Cardiac muscle cell (in vitro differentiated cells and primary cell): ENCODE measurements at places on chromosomes 3 and 15. TPM values are rescaled to one million over a fixed set of nuclear protein-coding genes. Genes with fewer than 3 reads are reported as not detected.

The KNSTRN gene
- polyA plus RNA-seq = 23.0 and 76.5 TPM in 2 replicates

The CPA3 gene
- polyA plus RNA-seq = not detected in 2 replicates

The GPR176 gene
- polyA plus RNA-seq = 1.4 and 5.9 TPM in 2 replicates

The CORO2B gene
- polyA plus RNA-seq = 1.6 and 3.0 TPM in 2 replicates

The ATP8B4 gene
- polyA plus RNA-seq = 0.12 and 0.15 TPM in 2 replicates

The GOLGA6A gene
- 0.24 TPM in 1 of 2 replicates, not detected in the other for polyA plus RNA-seq

The TMEM212 gene
- polyA plus RNA-seq = 0.26 TPM in 1 of 2 replicates, not detected in the other

The ERICH6 gene
- 0.44 and 0.55 TPM in 2 replicates for polyA plus RNA-seq

The SLC27A2 gene
- polyA plus RNA-seq = not detected in 2 replicates

The SLC2A2 gene
- polyA plus RNA-seq = not detected in 2 replicates

DNA sequence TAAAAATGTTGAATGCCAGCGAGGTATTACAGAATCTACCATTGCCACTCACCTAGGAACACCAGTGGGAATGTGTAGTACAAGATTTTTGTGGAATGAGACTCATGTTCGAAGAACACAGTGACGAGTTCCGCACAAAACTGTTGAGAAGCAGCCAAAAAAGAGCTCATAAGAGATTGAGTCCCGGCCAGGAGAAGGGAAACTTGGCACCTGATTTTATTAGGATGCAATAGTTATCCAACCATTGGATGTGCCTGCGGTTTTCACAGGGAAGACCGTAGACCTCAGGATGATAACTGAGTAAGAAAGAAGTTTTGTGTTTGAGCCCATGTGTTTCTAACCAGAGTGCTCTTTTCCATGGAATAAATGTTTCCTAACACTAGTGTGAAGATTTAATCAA, 88.9 kb downstream of the PTPRG start:
- peak; percentile 97 for DNase-seq

- no peak for DNase-seq
These were observed 1.3 kb upstream of the TRIM59 start for GRCh38 chr3:160450846-160451245.

- DNase-seq = no peak
These were observed 322.5 kb downstream of the MAGI1 start for GRCh38 chr3:65716071-65716751.

DNA sequence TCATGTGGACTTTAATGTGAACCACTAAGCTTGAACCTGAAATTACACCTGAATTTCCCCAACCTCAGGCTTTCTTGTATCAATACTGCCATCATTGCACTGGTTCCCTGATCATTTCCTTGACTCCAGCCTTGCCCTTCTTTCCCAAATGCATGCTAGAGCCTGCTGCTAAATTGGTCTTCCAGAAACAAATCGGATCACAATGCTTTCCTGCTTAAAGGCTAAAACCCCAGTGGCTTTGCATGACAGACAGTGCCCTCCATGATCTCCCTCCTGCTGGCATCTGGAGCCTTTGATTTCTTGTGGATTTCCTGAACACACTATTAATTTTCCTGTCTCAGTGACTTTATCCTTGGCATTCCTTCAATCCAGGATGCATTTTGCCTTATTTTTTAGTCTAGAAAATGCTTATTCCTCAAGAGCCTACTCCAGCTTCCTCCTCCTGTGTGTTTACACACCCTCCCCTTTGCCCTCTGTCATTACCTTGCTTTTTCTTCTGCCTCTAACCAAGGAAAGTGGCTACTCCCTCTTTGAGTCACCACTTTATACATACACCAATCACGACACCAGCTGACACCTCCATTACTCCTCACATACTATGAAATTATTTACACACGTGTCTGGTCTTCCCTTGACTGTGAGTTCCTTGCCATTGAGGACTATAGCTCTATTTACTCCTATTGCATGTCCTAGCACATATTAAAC, 214.6 kb downstream of the KCNAB1 start:
- no peak for DNase-seq

DNA sequence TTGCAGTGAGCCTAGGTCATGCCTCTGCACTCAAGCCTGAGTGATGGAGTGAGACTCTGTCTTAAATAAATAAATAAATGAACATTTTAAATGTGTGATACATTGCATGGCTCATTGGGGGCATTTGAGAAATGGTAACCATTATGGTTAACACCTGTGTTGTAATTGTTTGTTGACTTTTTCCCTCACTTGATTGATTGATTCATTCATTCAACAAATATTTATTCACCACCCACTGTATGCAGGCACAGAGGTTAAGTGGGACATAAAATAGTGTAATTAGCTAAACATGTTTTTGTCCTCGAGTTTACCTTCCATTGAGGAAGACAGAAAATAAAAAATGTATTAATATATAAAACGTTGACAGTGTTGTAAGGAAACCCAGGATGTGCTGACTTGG, 127.1 kb upstream of the ANKRD28 start:
- no peak for DNase-seq

GRCh38 chr3:126085276-126085675, 1.4 kb upstream of the SLC41A3 start:
- DNase-seq = no peak

DNA sequence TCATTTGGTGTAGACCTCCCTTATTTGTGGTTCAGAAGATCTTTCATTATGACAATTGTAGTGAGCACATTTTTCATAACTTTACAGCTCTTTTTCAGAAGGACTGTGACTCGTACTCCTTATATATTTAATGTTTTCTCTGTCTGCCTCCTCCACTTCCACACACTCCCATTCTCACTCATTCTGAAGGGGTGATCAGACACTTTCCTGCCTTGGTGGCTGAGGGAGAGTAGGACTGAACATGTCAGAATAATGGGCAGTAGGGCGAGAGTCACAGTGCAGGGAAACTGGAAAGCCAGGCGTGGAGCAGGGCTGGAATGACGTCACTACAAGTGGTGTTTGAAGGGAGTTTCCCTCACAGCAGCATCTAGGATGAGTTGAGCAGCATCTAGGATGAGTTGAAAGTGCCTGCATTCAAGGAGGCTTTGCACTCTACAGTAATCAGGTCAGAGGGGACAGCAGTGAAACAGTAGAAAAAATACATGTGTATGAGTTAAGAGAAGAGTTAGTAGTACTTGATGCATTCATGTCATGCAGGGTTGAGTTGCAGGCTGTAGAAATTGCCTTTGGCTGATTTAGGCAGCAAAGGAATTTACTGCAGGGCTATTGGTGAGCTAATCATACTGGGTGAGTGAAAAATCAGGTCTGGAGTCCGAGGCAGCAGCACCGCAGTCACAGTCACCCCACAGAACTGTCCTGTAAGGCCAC, 36.3 kb upstream of the FBXL22 start:
- DNase-seq = no peak

GRCh38 chr3:77506384-77506783, 466.5 kb downstream of the ROBO2 start:
- no peak for DNase-seq

GRCh38 chr3:134911586-134912548, 116.8 kb downstream of the EPHB1 start:
- no peak for DNase-seq

DNA sequence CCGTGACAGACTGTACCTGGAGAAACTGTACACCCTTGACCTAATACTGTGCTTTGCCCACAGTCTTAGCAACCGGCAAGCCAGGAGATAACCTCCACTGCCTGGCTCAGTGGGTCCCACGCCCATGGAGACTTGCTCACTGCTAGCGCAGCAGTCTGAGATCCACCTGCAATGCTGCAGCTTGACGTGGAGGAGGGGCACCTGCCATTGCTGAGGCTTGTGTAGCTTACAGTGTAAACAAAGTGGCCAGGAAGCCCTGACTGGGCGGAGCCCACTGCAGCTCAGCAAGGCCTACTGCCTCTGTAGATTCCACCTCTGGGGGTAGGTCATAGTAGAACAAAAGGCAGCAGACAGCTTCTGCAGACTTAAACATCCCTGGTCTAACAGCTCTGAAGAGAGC, 189.3 kb downstream of the EDEM1 start:
- no peak for DNase-seq

DNA sequence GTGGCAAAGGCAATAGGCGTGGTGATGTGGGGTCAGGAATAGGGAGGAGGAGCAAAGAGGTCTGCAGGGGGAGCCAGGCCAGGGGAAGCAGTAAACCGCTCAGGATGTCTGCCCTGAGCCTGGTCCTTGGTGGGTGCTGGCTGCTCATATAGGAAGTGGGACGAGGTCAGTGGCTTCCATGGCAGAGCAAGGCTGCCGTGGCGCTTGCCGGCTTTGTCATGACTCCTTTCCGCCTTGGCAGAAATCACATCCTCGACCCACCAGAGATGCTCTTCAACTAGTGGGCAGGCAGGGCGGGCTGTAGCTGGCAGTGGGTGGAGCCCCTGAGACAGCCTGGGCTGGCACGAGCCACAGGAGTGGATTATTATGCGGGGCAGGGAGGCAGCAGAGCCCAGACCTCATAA, 13.1 kb upstream of the SKOR1 start:
- no peak for DNase-seq

- DNase-seq = no peak
These were observed 456.7 kb downstream of the NTRK3 start for GRCh38 chr15:87799838-87800237.

DNA sequence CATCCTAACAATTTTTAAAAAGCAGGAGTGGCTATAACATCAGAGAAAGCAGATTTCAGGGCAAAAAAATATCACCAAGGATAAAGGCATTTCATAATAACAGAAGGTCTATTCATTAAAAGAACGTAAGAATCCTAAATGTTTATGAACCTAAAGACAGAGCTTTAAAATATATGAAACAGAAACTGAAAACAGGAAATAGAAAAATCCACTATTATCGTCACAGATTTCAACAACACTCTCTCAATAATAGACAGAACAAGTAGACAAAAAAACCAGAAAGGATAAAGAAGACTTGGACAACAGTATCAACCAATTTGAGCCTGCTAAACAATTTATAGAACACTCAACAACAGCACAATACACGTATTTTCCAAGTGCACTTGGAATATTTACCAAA, 71.4 kb downstream of the FBXL22 start:
- DNase-seq = no peak

GRCh38 chr3:130379274-130379673, 33.8 kb downstream of the COL6A5 start:
- no peak for DNase-seq

DNA sequence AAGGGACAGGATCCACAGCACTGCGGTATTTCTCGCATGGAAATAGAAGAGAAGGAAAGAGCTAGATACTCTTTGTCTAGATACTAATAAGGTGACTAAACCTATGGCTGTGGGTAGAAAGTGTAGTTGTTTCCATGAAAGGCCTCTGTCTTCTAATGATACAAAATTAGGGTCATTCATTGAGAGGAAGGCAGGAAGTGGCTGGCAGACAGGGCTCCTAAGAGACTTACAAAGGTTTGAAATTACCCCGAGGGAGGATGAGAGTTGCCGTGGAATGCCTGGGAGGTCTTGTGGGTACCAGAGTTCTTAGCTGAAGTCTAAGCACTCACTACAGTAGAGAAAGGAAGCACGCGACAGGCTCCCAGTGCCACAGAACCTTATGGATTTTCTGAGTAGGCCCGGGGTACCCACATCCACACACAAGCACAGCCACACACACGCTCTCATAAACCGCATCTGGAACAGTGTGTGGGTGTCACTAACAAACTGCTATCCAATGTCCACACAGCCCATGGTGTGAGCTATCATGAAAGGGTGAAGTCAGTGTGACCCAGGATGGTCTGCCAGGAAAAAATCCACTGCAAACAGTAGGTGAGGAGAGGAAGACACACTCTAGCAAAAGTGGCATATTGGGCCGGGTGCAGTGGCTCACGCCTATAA, 221.4 kb downstream of the FAM43A start:
- no peak for DNase-seq

- DNase-seq = no peak
These were observed 2.9 kb downstream of the RNU6-1 start for GRCh38 chr15:67836955-67837354.

GRCh38 chr3:114132500-114132899, 46.4 kb downstream of the DRD3 start:
- no peak for DNase-seq

DNA sequence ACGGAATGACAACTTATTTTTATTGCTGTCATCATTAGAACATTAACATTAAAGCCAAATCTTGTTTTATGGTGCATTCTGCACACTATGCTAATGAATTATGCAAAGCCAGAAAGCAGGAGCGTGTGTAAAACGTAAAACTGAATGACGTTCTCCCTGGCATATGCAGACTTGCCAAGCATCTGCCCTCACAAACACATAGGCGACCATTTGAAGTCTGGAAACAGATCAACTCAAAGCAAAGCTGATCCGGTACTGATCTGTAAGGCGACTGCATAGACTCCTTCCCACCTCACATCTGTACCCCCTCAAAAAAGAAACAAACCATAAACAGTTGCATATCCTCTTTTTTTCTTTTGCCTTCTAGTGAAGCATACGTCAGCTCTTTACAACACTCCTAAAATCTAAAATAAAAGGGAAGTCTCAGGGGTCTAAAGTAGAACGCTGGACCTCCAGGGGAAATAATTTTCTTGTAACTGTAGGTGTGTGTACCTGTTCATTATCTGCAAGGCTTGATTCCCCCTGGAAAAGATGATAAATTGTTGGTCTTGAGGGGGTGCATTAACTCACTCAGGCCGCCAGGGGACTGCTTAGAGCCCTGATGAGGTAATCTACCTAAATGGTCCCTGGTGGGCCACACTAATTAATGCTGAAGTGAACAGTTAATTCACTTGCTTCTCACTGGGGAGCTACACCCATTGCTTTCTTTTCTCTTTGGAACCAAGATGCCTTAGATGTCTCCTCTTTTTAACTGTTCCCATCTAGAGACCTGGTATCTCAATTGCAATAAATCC, 231.4 kb downstream of the CDIN1 start:
- DNase-seq = no peak

GRCh38 chr3:35200056-35200455, 439.3 kb upstream of the ARPP21 start:
- no peak for DNase-seq

- DNase-seq = peak; percentile 32
These were observed 1.9 kb upstream of the VWA5B2 start for GRCh38 chr3:184227481-184227935.

GRCh38 chr3:15926871-15927270, 129.1 kb upstream of the ANKRD28 start:
- no peak for DNase-seq

DNA sequence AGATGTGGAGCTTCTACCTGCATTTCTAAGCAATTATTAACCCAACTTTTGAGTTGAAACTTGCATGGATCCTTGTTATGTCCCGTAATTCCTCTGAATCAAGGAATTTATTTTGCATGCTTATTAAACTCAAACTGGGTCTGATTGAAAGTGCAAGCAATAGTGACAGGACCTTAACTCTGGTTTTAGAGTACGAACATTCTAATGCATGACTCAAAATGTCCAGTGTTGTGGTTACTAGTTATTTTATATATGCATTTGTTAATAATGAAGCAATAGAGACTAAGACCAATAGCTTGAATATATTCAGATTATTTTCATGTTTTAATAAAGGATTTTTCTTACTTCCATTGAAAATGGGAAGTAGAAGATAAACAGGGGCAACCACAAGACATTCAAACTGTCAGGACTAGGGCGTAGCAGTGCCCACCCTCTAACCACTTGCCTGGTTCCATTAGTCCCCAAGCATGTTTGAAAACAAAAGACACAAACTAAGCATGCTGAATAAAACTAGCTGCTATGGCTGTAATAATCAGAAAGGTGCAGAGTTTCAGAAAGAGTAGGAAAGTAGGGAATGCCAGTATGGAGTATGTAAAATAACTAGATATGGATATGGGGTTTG, 28.1 kb downstream of the OIP5 start:
- no peak for DNase-seq

- no peak for DNase-seq
These were observed 11.4 kb downstream of the XPC start for GRCh38 chr3:14166877-14167603.

- DNase-seq = peak; percentile 64
These were observed 2.5 kb downstream of the EFCC1 start for GRCh38 chr3:129003578-129004112.
